ENCODE measurements at places on chromosomes 16 and 17.
A peak's percentile ranks its signal among the peaks of the same experiment; 100 is the strongest.

DNA sequence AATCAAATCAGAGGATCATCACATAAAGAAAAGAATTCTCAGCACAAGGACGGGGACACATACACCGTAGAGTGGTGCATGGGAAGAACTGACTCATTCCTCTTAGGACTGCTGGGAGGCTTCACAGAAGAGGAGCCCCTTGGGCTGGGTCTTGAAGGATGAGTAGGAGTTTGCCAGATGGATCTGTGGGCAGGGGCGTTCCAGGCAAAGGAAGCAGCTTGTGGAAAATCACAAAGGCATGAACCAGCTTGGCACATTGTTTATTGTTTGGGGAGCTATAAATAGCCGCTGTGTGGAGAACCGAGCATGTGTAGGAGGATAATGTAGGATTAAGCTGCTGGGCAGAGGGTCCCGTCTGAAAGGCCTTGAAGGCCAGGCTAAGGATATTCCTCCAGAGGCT, 5.1 kb upstream of the SLC16A11 start:
- DNase-seq, result no peak

DNA sequence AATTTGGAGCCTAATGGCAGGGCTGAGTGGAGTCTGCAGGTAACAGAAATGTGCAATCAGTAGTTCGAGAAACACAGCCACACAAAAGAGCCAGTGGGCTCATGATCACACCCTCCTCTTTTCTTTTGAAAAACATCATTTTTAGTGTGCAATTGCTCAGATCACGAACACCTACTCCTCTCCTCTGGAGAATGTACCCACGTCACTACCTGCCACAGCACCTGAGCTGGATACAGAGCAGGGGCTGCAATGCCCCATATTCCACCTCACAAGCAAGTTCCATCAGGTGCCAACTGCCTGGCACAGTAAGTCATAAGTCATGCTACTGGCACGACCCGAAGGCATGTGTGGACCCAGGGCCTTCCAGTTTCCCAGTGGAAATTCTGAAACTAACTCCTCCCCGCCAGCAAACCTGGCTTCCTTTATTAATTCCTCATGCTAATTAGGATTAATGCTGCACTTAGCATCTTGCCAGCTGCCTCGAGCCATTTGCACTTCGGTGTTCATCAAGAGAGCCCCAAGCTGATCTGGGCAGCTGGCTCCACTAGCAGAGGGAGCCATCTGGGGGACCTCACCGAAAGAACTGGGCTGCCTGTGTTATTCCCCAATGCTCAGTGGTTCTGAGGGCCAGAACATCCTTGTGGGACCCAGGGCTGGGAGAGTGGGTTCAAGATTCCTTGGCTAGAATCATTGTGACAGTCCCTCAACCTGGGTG, 2.4 kb downstream of the CACNG4 start:
- DNase-seq, result no peak

- no peak for DNase-seq
Measured at GRCh38 chr16:81936209-81937000, 74.9 kb downstream of the SDR42E1 start.

GRCh38 chr17:82878527-82878926, 38.7 kb upstream of the ZNF750 start:
- no peak for DNase-seq

- no peak for DNase-seq
Measured at GRCh38 chr16:19315889-19316433, 30.4 kb downstream of the CLEC19A start.

- DNase-seq, result no peak
Measured at GRCh38 chr17:4332296-4332970, 34.0 kb downstream of the UBE2G1 start.

DNA sequence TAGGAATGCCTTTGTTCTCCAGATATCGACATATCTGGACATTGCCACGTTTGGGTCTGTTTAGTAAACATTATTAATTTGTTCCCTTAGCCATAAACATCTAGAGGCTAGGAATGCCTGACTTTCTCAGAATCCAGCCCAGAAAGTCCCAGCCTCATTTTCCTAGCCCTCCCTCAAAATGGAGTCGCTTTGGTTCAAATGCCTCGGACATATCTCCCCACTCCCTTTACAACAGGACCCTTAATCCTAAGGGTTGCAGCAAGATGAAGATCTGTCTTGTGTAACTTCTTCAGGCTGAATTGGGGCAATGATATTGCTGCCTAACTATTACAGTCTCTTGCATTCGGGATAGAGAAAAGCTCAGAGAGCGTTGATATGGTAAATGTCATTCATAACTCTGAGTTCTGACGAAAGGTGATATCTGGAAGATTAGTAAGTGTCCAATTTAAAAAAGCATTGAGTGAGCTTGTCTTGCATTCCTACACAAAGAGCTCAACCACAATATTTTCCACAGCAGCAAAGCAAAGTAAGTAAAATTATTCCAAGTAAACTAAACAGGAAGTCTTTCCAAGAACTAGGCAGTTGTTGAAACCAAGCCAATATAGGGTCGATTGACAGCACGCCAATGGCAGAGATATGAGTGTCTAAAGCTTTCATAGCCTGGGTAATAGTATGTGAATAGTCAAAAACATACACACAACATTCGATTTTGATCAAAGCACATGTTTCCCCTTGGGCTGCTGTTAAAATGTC, 46.0 kb upstream of the ARL4D start:
- DNase-seq, result no peak

DNA sequence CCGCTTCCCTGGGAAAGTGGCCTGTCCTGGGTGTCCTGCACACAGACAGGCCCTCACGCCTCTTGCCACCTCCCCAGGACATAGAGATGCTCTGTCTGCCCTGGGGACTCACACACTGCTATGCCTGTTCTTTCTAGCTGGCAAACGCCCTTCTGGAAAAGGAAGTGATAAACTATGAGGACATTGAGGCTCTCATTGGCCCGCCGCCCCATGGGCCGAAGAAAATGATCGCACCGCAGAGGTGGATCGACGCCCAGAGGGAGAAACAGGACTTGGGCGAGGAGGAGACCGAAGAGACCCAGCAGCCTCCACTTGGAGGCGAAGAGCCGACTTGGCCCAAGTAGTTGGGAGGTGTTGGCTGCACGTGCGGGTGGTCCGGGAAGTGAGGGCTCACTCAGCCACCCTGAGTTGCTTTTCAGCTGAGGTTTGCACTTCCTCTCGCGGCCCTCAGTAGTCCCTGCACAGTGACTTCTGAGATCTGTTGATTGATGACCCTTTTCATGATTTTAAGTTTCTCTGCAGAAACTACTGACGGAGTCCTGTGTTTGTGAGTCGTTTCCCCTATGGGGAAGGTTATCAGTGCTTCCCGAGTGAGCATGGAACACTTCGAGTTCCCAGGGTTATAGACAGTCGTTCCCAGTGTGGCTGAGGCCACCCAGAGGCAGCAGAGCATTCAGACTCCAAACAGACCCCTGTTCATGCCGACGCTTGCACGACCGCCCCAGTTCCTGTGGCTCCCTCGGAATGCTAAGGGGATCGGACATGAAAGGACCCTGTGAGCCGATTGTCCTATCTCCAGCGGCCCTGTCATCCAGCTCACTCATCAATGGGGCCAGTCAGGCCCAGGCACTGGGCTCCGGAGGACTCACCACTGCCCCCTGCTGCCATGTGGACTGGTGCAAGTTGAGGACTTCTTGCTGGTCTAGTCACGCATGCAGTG, 3.5 kb upstream of the RPL13 start:
- peak; percentile 74 for DNase-seq

DNA sequence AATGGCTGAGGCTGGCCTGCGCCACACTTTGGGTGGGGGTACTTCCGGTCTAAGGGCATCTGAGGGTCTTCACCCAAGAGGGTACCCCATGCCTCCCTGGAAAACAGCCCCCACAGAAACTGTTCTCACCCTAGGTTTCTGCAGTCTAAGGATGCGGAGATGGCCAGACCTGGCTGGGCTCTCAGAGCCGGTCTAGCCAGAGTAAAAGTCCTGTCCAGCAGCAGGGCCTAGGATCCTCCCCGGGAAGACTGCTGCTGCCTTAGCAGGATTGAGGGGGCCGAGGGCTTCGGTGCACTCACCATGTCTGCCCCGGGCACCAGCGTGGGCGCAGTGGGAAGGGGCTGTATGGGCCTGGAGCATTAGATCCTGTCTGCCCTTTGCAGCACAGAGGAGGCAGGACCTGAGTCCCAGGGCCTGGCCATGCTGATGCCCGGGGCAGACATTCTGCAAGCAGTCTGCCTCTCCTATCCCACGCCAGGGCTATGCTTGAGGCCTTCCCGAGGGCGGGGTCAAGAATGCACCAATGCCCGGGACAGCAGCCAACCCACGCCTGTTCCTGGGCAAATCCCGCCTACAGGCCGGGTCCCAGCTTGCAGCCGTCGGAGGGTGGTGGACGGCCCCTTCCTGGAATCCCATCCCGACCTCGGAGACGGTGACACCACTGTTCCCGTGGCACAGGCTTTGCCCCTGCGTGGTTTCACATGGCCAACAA, 54.7 kb downstream of the CBFA2T3 start:
- DNase-seq, result no peak

DNA sequence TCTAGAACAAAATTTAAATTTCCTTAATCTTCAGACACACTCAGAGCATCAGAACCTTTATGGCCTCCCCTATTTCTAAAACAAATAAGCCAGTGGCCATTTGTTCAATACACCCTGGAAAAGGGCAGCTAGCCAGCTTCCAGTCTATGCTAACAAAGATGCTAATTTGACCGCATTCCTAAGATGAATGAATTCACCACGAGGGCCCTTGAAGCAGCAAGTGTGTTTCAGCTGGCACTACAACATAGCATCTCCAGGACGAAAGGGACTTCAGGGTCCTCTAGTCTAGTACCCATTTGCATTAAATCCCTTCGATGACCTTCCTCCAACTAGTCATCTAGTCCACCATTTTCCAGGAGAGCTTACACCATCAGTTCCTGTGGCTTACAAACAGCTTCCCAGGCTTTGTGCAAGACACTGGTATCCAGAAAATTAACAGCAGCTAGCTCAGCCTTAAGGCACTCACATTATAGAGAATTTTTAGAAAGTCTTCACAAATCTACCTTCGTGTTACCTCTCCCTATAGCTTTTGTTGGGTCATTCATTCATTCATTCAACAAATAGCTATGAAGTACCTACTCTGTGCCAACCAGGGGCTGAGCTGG, 10.9 kb downstream of the KRT37 start:
- no peak for DNase-seq

DNA sequence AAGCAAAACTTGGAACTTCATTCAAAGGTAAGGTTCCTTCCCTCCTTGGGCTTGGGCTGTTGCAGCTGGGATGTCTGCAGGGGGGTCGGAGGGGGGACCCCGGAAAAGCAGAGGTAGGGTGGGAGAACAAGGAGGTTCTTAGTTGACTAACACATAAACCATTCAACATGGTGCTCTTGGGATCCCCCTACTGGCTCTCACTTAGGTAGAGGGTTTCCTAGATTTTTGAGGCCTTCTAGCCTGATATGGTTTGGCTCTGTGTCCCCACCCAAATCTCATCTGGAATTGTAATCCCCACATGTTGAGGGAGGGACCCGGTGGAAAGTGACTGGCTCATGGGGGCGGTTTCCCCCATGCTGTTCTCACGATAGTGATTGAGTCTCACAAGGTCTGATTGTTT, 93.9 kb downstream of the RGS9 start:
- DNase-seq, result no peak

GRCh38 chr16:15425861-15426260, 8.5 kb upstream of the BMERB1 start:
- no peak for DNase-seq

GRCh38 chr17:82399601-82400101, 18.5 kb upstream of the HEXD start:
- no peak for DNase-seq

DNA sequence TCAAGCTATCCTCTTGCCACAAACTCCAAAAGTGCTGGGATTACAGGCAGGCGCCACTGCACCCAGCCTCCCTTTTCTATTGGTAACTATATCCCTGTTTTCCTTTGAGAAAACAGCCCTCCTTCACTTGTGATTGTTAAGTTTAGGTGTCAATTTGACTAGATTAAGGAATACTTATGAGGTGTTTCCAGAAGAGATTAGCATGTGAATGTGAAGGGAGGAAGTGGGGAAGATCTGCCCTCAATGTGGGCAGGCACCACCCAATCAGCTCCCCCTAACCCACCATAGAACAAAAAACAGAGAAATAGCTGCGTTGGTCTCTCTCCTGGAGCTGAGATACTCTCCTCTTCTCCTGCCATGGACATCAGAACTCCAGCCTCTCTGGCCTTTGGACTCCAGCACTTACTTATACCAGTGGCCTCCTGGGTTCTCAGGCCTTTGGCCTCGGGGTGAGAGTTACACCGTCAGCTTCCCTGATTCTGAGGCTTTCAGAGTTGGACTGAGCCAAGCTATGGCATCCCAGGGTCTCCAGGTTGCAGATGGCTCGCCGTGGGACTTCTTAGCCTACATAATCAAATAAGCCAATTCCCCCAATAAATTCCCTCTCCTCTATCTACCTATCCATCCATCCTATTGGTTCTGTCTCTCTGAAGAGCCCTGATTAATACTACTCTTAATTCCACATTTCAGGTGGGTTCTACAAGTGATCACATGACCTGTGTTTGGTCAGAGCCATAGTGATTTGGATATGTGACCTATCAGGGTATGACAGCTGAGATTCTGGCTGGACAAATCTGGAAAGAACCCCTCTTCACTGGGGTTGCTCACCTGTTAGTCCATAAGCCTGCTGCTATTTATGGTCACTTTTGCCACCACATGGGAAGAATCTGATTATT, 12.0 kb upstream of the STAT3 start:
- DNase-seq, result no peak

- no peak for DNase-seq
Measured at GRCh38 chr16:47627721-47628120, 166.6 kb downstream of the PHKB start.

DNA sequence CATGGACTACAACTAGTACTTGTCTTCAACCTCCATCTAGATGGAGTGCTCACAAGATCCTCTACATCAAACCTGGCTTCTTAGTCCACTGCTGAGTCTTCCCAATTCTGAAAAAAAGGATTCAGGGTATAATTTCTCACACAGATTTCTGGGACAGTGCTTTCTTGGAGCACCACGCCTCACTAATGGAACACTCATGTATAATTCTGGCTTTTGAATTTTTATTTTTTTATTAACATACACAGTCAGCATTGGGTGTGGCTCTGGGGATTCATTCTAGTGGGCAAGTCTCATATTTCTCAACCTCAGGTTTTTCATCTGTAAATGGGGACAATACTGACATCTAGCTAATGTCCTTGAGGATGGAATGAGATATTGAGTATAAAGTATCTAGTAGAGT, 696.0 kb downstream of the WWOX start:
- no peak for DNase-seq

DNA sequence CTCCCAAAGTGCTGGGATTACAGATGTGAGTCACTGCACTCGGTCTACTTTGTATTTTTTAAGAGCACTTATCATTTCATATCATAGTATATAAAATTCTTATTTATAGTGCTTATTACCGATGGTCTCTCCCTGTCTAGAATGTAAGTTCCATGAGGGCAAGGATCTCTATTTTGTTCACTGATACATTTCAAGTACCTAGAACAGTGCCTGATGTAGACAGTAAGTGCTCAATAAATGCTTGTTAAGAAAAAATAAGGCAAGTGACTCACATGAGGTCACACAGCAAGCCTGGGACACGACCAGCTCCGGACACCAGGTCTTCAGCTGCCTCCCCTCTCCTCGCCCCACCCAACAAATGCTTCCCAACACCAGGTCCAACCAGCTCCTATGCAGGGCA, 23.9 kb downstream of the TRPV3 start:
- no peak for DNase-seq
